ENCODE measurements at places on chromosomes 7 and 10.

DNA sequence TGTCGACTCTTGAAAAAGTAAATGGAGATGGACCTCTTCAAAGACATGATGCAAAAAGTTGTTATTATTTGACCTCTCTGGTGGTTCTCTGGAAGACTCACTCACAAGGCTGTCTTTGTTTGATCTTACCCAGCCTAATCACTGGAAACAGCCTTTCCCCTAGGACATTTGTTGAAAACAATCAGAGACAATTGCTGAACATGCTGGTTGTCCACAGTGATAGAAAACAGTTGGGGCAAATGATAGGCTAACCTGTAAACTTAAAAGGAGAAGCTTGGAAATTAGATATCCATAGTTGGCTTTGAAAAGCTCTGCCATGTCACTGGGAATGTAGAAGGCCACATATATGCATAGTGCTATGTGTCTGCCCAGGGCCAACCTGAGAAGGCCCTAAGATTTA, 22.9 kb upstream of the TES start:
- no peak for DNase-seq

DNA sequence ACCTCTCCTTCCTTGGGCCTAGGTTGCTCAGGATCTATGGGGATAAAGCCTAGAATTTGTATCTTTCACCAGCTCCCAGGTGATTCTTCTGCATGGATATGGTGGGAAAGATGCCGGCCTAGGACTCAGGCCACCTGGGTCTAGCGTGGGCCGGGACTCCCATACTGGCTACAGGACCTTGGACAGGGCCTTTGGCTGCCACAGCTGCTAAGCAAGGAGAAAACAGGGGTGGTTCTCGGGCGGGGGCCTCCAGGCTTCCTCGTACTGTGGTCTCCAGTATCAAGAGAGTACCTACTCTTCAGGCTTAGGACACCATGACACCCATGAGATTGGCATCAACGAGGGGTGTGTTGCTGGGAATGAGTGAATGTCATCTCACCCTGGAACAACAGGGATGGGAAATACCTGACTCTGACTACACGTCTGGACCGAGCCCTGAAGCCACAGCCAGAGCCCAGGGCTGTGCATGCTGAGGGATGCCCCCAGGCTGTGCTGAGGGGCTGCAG, 120.3 kb upstream of the ADAM12 start:
- DNase-seq: peak; percentile 37

DNA sequence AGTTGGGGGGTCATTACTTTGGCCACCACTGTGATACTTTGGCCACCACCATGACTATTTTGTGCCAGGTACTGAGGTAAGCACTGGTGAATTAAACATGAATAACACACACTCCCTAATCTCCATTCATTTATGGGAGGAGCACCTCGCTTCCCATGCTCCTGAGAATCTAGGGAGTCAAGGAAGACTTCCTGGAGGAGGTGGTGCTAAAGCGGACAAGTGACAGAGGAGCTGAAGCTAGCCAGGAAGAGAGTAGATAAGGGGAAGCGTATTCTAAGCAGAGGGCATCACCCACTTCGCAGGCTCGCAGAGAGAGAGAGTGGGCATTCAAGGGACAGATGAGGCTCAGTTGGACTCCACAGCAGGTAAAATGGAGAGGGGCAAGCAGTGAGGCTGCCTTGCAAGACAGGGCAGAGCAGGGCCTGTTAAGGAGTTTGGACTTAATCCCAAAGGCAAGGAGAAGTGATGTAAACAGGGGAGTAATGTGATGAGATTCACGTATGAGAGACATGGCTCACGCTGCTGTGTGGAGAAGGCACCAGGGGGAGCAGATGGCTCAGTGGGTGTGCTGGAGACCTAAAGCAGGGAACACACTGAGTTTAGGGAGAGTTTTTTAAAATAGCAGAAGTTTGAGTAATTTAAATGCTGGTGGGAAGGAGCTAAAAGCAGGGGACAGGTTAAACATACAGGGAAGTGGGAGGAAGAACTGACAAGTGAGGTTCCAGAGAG, 21.3 kb upstream of the TMEM248 start:
- no peak for DNase-seq

DNA sequence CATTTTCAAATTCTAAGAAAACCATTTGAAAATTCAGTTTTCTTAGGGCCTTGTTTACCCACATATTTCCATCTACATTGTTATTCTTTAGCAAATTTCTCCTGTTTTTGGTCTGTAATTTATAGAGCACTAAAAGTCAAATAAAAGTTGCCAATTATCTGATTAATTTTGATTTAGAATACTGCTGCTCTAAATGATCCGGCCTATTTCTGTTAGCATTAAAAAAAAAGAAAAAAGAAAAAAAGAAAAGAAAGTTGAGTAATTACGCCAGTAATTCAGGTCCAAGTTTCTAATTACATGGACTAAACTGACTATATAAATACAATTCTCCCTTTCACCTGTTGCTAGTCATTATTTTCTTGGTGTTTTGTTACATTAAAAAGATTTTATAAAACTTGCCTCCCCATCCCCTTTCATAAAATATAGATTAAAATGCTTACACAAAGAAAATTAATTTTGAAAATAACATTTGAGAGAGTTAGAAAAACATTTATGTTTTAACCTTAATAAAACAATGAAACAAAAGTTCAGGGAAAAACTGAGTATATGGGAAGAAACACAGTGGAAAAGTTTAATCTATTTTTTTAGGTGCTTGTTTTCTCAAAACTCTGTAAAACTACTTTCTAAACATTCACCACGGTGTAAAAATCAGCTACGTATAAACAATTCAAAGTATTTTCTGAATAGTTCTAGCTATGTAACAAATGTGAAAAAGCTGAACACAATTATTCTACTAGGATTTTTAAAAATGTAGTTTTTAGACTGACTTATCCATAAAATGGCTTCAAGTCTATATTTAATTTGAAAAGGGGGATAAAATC, 6.8 kb upstream of the COMMD3 start:
- DNase-seq: no peak

DNA sequence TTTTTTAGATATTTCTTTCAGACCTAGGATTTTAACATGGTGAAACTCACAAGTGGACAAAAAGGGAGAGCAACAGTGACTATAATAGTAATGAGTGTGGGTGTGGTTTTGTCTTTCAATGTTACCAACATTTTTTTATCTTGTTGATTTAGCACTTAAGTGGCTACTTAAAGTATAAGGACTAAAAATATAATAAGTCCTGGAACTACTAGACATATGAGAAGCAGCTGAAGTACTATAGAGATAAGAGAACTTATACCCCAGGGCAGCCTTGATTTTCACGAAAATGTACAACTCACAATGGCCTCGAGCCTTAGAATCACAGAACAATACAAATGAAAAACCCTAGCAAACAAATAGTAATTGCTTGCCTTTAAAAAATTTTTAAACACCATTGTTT, 1151.8 kb downstream of the TYW1 start:
- no peak for DNase-seq

- DNase-seq: no peak
These were observed 183.6 kb upstream of the NFE2L3 start for GRCh38 chr7:25968205-25968993.

DNA sequence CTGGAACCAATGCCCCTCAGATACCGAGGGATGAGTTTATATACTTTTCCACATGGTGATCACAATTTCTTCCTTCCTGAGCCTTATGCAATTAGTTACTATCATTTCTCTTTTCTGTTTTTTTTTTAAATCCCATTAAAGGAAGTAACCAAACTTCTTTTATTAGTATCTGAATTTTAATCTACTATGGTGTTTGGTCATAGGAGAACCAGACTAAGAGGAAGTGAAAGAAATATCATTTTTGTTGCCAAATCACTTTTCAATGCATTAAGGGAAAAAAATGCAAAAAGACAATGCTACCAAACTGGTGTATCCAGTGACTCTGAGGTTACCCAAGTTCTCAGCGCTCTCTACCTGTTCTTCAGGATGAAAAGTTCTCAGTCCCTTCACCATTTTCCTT, 167.7 kb downstream of the NXPH1 start:
- no peak for DNase-seq

GRCh38 chr10:6242089-6242488, 39.4 kb downstream of the PFKFB3 start:
- no peak for DNase-seq

GRCh38 chr7:2019711-2020511, 212.8 kb downstream of the MAD1L1 start:
- peak; percentile 85 for DNase-seq

- DNase-seq: no peak
These were observed 15.6 kb downstream of the PWWP2B start for GRCh38 chr10:132412316-132413192.

DNA sequence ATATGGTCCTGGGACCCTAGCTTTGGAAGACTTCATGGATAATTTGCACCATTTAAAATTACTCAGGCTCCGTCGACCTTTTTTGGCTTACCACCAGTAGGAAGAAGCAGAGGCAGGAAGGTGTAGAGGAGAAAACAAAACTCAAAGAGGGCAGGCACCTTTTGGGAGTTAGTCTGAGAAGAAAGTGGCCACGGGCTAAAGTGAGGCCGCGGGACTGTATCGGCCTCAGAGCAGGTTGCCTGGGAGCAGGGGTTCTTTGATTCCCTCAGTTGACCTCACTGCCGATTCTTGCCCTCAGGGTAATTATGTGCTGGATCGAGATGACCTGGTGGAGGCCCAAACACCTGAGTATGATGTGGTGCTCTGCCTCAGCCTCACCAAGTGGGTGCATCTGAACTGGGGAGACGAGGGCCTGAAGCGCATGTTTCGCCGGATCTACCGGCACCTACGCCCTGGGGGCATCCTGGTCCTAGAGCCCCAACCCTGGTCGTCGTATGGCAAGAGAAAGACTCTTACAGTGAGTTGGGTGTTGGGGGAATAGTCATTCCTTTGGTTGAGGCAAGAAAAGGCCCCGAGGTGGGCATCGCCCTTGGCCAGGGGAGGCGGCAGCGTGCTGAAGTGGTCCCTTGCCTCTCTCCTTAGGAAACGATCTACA, 3.1 kb downstream of the MEPCE start:
- DNase-seq: no peak

DNA sequence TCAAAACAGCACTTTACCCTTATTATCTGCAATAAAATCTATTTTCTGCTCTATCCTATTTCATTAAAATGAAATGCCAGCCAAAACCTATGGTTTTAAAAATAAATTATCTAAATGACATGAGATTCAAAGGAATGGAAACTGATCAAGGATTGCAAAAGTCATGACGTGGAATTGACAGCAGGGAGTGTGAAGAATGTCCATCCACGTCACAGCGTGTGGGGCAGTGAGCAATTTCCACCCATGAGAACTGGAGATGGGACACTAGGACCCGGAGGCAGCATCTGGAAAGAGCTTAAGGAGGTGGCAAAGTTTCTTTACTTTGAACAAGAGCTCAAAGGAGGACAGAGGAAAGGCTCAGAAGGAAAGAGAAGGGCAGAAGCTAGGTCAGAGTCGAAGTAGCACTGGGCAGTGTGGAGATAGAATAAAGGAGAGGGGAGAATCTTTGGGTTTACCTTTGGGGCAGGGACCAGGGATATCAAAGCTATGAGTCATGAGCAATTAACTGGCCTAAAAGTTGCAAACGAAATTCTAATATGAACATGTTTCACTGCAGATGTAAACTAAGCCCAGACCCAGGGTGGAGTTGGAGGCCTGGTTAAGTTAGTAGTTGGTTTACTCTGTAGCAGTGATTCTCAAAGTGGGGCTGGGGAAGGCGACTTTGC, 24.9 kb upstream of the STK17A start:
- no peak for DNase-seq

- DNase-seq: no peak
These were observed 123.3 kb downstream of the CELF2 start for GRCh38 chr10:11140963-11141362.

DNA sequence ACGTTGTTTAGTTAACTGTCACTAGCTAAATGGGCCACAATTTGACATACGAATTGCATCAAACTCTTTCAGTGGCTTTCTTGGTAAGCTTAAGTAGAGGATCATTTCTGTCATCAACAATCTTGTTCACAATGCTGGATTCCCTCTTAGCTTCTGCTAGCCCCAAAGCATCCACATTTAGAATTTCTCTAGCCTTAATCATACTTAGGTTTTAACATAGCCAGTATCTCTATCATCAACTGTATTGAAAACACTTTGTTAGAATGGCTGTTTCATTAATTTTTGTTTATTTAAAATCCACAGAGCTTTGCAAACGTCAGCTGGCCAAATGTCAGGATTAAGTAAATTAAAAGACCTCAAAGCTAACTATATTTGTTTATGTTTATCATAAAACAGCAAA, 41.1 kb downstream of the ABRAXAS2 start:
- no peak for DNase-seq

GRCh38 chr10:108180878-108181277, 1016.4 kb upstream of the SORCS1 start:
- DNase-seq: peak; percentile 23

DNA sequence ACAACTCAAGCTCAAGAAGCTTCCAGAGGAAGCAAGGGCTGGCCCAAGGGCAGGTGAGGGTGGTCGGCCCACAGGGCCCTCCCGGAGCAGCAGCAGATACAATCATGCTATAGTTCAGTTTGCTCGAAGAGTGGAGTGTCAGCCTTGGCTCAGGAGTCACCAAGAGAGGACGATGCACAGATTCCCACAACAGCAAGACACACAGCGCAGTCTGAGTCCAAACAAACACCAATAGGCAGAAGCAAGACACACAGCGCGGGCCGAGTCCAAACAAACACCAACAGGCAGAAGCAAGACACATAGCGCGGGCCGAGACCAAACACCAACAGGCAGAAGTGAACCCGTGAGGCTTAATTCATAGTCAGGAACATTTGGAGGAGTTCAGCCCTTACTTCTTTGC, 138.4 kb downstream of the PTPRN2 start:
- DNase-seq: no peak

- DNase-seq: no peak
These were observed 1.9 kb downstream of the GSTK1 start for GRCh38 chr7:143265017-143265693.

DNA sequence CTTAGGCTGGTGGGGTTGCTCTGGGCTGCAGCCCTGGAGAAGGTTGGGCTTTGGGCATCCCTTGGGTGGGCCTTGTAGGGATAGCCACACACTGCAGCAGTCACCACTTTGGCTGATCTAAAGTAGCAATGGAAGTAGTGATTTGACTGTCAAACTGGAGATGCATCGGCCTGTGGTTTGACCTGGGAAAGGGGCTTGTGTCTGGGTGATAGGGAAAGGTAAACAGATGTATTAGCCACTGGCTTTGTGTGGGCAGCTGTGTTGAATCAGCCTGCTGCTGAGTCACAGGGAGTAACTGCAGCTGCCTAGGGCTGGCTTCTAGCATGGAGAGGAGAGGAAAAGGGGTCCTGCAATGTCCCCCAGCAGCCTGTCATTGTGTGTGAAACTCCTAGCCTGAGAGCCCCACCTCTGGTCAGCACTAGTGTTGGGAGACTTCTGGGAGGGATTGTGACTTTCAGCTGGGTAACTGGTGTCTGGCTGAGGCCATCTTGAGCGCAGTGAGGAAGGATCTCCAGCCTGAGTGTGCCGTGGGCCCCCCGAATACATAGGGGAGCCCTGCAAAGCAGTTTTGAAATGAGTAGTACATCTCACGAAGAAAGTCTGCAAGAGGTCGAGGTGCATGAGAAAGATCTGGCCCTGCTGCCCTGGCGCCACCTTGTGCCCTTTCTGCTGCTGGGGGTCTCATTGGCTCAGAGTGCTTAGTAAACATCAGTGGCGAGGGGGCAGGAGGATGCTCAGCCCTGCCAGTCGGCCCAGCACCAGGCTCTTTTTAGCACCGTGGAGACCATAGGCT, 117.3 kb downstream of the FANK1 start:
- DNase-seq: peak; percentile 71

All from astrocyte of the hippocampus (primary cell).